IMR-90 (cell line): ENCODE measurements at places on chromosomes 2 and 18.

DNA sequence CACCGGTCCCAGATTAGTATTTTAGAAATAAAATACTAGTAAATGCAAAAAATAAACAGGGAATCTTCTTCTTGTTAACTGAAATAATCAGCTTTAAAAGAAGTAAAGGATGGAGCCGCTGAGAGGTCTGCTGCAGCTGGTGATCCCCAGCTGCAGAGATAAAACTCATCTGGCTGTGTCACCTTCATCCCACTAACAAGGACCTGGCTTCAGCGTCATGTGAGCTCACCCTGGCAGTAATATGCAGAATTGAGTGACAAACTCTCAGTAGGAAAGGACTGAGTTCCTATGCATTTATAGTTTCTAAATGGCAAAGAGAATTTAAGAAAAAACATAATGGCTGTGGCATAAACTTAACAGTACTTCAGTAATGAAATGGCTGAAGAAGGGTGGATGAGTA is 27.3 kb downstream of the VPS4B start:
- DNase-seq, result no peak
- H3K4me3 ChIP-seq, result no peak overlapping the region
- H3K36me3 ChIP-seq, result peaks cover 43% of the 10 kb centered on the region
- H3K4me1 ChIP-seq, result no peaks in the 10 kb centered on the region

DNA sequence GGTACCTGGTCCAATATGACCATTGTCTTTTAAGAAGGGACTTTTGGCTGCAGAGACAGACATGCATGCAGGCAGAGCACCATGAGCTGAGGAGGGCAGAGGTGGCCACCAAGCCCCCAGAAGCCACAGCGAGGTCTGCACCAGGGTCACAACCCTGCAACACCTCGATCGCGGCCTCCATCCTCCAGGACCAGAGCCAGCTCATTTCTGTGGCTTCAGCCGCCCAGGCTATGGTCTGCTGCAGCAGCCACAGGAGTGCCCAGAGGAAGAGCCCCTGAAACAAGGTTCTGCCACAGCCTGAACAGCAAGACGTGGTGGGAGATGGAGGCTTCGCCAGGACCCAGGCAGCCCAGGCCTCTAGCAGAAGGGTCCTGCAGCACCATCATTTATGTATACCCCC is 53.9 kb downstream of the ANKMY1 start:
- DNase-seq, result no peak
- no peaks in the 10 kb centered on the region for H3K4me1 ChIP-seq
- no peak overlapping the region for H3K4me3 ChIP-seq
- H3K27ac ChIP-seq, result no peak overlapping the region
- H3K27me3 ChIP-seq, result no peaks in the 10 kb centered on the region

DNA sequence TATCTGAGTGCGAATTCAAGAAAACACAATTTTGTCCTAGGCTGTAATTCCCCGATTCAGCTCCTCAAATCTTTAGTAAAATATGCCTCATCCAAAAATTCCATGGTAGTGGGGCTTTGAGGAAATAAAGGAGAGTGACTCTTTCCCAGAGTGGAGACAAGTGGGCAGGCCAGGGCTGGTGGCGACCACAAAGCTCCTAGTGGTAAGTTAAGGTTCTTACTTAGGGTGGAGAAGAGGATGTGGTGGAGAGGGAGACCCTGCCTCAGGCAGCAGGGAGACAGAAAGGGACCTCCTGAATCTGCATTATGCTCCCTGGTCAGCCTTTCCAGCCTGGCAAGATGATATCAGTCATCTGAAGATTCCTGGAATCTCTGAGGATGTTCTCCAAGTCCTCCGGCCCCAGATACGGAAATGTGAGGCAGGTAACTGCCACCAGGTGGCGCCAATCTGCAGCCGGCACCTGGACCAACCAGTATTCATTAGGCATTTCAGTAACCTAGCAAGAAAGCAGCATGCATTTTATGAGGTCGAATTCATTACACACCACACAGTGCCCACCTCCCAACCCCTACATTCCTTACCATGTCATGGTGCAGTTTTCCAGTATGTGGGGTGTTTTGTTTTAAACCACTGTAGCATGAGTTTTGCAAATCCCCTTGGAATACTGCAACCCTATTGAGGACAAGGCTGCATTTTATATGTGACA is 106.4 kb downstream of the POLE4 start:
- H3K36me3 ChIP-seq, result no peaks in the 10 kb centered on the region
- H3K27ac ChIP-seq, result no peak overlapping the region; the same call in 1 of the 2 replicates
- peak; percentile 58 for DNase-seq
- H3K4me1 ChIP-seq, result peaks cover 4% of the 10 kb centered on the region; the same call in 1 of the 2 replicates
- H3K27me3 ChIP-seq, result no peaks in the 10 kb centered on the region

GRCh38 chr2:234322766-234323465 is 174.0 kb downstream of the ARL4C start:
- no peaks in the 10 kb centered on the region for H3K4me1 ChIP-seq
- no peaks in the 10 kb centered on the region for H3K36me3 ChIP-seq
- no peak overlapping the region for H3K4me3 ChIP-seq
- DNase-seq, result no peak

- H3K4me1 ChIP-seq, result peaks cover 21% of the 10 kb centered on the region
- no peak overlapping the region; the same call in 1 of the 2 replicates for H3K27ac ChIP-seq
- no peak for DNase-seq
- peak overlapping the region; percentile 54 for H3K4me3 ChIP-seq
- no peaks in the 10 kb centered on the region for H3K27me3 ChIP-seq
These were observed 101.6 kb downstream of the SPTBN1 start for GRCh38 chr2:54557601-54558187.

DNA sequence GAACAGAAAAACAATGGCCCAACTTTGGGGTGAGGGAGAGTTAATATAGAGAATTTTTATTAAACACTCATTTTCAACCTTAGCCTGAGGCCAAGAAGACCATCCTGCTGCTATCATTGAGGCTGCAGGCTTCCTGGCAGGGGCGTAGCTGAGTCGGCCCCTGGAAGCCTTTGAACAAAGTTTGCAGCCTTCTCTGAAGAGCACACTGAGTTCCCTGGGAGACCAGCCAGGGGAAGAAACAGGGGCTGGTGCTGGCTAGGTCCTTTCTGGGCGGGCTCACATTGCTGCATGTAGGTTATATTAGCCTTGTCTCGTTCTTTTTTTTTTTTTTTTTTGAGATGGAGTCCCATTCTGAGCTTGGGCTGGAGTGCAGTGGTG is 126.8 kb upstream of the HS6ST1 start:
- H3K36me3 ChIP-seq, result no peaks in the 10 kb centered on the region
- peaks cover 10% of the 10 kb centered on the region; the same call in 1 of the 2 replicates for H3K4me1 ChIP-seq
- no peak for DNase-seq
- peaks cover 2% of the 10 kb centered on the region; the same call in 1 of the 2 replicates for H3K27me3 ChIP-seq
- no peak overlapping the region for H3K27ac ChIP-seq

DNA sequence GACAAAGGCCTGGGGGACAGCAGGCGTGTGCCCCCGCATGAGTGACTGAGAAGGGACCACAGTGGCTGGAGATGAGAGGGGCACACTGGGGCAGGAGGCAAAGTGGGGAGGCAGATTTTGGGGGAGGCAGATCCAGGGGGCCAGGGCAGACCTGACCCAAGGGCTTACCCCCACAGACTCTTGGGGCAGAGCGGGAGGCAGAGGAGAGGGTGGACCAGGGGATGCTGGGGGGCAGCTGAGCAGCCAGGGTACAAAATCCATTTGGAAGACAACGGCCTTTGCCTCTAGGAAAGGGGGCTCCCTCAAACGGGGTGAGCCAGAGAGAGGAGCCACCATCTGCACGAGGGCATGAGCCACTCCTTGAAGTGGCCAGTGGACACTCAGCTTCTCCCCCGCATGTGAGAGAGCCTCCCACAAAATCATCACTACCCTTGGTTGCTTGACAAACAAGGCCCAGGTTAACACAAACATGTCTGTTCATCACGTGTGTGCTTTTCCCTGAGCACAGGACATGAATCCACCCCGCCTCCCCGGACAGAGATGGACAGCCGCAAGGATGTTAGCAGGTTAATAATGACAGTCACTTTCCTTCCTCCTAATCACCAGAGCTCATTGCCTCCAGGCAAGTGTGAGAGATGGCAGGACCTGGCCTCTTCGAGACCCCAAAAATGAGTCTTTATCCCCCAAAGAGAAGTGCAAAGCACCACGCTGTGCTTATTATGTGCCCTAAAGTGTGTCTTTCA is 72.0 kb upstream of the RAB6C start:
- H3K27ac ChIP-seq, result no peak overlapping the region
- H3K27me3 ChIP-seq, result no peaks in the 10 kb centered on the region
- H3K36me3 ChIP-seq, result no peaks in the 10 kb centered on the region
- no peaks in the 10 kb centered on the region for H3K4me1 ChIP-seq
- H3K4me3 ChIP-seq, result no peak overlapping the region

DNA sequence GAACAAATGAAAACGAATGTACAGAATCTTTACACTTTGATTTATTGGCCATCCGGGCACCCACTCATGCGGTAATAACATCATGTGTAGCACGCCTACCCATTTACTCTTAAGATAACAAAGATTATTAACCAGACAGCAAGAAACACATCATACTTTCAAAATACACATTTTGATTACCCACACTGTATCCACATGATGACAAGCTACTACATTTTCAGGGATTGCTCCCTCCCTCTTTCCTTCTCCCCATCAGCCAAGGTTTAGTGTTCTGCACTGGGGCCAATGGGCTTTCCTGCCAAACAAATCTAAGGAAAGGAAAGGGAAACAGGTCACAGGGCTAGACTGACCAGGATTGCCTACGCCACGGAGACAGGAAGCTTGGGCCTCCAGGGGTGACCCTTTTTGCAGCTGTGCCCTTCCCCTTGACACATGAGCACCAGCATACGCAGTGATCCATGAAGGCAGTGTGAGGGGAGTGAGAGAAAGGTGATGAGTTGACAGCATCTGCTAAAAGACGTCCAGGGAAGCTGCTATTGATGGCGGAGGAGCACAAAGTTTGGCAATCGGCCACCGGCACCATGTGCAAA is 76.5 kb downstream of the ZNF521 start:
- H3K4me1 ChIP-seq, result peaks cover 6% of the 10 kb centered on the region
- H3K4me3 ChIP-seq, result no peak overlapping the region
- no peaks in the 10 kb centered on the region for H3K36me3 ChIP-seq
- H3K27me3 ChIP-seq, result no peaks in the 10 kb centered on the region
- no peak for DNase-seq
- H3K27ac ChIP-seq, result no peak overlapping the region

DNA sequence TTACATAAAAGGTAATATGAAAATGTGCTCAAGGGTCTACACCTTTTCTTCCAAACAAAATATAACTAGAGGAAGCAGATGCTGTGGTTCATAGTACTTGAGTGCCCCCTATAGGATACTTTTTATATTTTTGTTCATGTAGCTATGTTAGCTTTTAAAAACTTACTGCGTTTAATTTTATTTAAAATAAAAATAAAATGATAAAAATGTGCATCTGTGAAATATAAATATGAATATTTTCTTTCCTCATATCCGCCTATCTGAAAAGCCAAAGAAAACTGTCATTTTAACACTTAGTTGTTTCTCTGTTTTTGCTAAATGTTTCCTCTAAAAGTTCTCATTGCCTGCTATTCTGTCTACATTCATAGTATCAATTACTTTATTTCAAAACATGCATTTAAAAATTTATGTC is 9.6 kb upstream of the LRP1B start:
- H3K36me3 ChIP-seq, result no peaks in the 10 kb centered on the region
- no peaks in the 10 kb centered on the region for H3K27me3 ChIP-seq
- H3K4me1 ChIP-seq, result no peaks in the 10 kb centered on the region
- H3K4me3 ChIP-seq, result no peak overlapping the region
- peak; percentile 9 for DNase-seq

DNA sequence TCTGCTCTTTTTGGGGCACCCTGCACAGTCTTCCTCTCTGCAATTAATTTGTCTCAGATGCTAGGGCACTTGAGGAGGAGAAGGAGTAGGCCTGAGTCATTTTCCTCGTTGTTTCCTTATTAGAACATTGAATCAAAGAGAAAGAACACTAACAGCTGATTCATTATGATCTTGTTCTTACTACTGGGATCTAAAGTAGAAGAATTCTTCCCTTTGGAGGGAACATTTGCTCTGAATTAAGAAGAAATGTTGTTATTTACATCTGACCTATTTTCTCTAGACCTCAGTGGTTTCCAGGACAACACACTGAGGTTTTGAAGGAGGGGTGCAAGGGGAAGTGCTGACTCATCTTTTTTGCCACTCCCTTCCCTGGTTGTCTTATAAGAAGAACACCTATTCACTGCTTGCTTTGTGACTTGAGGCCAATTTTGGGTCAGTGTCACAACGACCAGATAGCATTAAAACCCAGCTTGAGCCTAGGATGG is 24.3 kb upstream of the STAT1 start:
- H3K27ac ChIP-seq, result peak overlapping the region; percentile 64
- H3K27me3 ChIP-seq, result no peaks in the 10 kb centered on the region
- H3K36me3 ChIP-seq, result no peaks in the 10 kb centered on the region

DNA sequence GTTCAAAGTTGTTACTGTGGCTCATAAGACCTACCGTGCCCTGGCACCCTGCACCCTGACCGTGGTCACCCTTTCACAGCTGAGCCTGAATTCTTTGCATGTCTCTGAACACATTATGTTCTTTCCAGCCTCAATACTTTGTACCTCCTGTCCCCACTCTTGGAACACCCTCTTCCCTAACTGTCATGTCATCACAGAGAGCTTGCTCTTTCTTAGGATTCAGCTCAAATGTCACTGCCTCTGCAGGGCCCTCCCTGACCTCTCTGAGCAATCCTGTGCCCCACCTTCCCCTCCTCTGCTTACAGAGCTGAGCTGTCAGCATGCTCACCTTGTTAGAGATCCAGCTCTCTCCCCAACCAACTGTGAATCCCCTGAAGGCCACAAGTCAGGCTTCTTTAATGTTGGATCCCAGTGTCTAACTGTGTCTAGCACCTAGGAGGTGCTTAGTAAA is 15.0 kb downstream of the PRKAG3 start:
- no peak overlapping the region for H3K27ac ChIP-seq
- no peak overlapping the region for H3K4me3 ChIP-seq
- DNase-seq, result no peak
- H3K4me1 ChIP-seq, result peaks cover 2% of the 10 kb centered on the region; the same call in 1 of the 2 replicates
- peaks cover 27% of the 10 kb centered on the region for H3K36me3 ChIP-seq
- no peaks in the 10 kb centered on the region; the same call in none of the 2 replicates for H3K27me3 ChIP-seq

- peaks cover 4% of the 10 kb centered on the region for H3K36me3 ChIP-seq
- no peak for DNase-seq
- no peaks in the 10 kb centered on the region for H3K27me3 ChIP-seq
- H3K4me1 ChIP-seq, result peaks cover 22% of the 10 kb centered on the region
- H3K4me3 ChIP-seq, result no peak overlapping the region
These were observed 7.5 kb downstream of the COL5A2 start for GRCh38 chr2:189171956-189172609.

- H3K27ac ChIP-seq, result no peak overlapping the region
- no peak overlapping the region for H3K4me3 ChIP-seq
- H3K4me1 ChIP-seq, result no peaks in the 10 kb centered on the region
- peak; percentile 13 for DNase-seq
- no peaks in the 10 kb centered on the region for H3K27me3 ChIP-seq
- no peaks in the 10 kb centered on the region for H3K36me3 ChIP-seq
These were observed 100.2 kb upstream of the SULT1C3 start for GRCh38 chr2:108139521-108139920.
